ENCODE measurements at places on chromosomes 1 and 21. TPM values are rescaled to one million over a fixed set of nuclear protein-coding genes. Genes with fewer than 3 reads are reported as not detected.

Gene FMOD
- total RNA-seq: 0.32 TPM

Gene TGFB2
- total RNA-seq: 0.84 TPM

DNA sequence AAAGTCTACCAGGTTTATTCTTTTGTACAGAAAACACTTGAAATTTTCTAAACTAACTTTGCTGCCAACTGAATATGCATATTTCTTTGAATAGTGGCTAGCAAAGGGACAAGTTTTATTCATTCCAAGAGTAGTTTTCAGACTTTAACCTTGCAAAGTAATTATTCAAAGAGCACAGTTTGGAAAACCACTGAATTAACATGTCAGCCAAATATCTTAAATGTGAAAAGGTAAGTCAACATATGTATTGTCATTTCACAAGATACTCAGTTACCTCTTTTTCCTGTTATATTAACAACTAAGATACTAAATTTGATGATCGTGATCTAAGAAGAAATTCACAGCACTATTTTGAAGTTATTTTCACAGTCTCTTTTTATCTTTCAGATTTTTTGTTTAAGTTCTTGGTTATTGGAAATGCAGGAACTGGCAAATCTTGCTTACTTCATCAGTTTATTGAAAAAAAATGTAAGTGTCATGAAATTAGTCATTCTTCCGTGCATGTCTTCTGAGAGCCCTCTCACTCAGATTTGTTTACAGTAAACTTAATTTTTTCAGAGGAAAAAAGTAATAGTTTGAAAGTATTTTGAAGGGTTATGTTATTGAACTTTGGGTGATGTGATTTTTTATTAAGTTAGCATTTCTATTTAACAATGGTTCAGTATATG, 15.3 kb downstream of the RAB4A start:
- H3K4me3 ChIP-seq: no peak overlapping the region
- DNase-seq: no peak
- no peak overlapping the region for H3K27ac ChIP-seq
- no peaks in the 10 kb centered on the region for H3K27me3 ChIP-seq
- 0 out of 2 replicates have a peak, but pooled peaks cover 1% of the 10 kb centered on the region for H3K4me1 ChIP-seq

- H3K4me3 ChIP-seq: no peak overlapping the region
- DNase-seq: no peak
- H3K36me3 ChIP-seq: no peaks in the 10 kb centered on the region
- peaks cover 7% of the 10 kb centered on the region for H3K4me1 ChIP-seq
- H3K27ac ChIP-seq: no peak overlapping the region
Observed at GRCh38 chr1:64882574-64883255, 83.6 kb downstream of the JAK1 start.

Gene LENEP
- total RNA-seq: 1.3 TPM

DNA sequence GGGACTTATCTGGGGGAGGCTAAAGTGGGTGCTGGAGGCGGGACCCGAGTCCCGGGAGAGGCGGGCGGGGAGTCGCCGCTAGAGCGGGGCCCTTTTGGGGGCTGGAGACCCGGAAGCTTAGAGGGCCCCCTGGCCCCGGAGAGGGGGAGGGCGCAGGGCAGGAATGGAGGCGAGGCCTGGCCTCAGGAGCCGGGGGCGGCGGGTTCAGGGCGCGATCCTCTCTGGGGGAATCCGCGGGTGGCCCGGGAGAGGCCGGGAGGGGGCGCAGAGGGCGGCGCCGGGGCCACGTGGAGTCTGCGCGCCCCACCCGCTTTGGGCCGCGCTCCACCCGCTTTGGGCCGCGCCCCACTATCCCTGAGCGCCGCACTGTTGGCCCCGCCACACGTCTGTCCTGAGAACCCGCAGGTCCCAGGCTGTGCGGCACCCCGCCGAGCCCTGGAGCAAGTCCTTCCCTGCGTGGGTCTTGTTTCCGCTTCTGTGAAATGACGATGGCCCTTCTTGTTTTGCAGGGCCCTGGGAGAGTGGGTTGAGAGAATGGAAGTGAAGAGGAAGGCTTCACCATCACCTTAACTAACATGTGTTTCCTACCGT, 84.4 kb downstream of the NKAIN1 start:
- H3K27ac ChIP-seq: peak overlapping the region; percentile 60
- DNase-seq: peak; percentile 90
- no peaks in the 10 kb centered on the region for H3K36me3 ChIP-seq
- H3K4me3 ChIP-seq: peak overlapping the region; percentile 49
- H3K27me3 ChIP-seq: no peaks in the 10 kb centered on the region

DNA sequence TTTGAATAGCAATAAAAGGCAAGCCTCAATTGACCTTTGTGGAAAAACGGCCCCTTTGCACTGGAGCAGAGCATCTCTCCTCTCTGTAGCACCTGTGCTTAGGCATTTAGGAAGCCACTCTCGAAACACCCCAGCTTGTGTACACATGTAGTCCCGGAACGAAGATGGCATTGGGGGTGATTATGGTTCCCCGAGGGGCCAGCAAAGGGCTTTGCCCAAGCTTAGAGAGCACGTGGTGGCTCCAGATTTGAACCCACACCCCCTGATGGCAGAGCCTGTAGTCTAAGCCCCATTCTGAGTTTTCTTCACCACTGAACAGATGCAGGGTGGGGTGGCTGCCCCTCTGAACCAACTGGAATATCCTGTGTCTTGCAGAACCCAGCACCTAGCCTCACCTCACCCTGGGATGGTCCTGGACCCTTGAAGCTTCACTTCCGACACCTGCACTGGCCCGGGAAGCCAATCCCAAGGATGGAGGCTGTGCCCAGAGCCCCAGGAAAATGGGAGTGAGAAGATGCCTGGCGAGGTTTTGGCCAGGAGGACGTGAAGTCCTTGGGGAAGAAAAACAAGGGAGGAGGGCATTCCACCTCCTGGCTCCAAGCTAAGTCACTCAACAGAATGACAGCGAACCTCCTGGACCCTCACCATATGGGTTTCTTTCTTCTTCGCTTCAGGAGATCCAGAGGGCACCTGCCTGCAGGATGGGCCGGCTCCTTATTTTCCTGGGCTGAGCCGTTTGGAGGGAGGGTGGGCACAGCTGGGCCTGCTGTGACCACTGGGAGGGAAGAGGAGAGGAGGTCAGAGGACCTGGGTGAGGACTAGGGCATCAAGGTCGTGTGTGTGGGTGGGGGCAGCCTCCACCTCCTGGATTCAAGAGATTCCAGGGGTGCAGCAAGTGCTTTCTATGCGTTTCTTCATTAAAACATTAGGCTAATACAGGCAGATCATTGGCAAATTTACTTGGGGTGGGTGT, 37.7 kb downstream of the IGFN1 start:
- H3K4me1 ChIP-seq: no peaks in the 10 kb centered on the region
- DNase-seq: no peak
- no peak overlapping the region for H3K4me3 ChIP-seq
- H3K27ac ChIP-seq: no peak overlapping the region
- H3K36me3 ChIP-seq: no peaks in the 10 kb centered on the region
- H3K27me3 ChIP-seq: no peaks in the 10 kb centered on the region

Gene RCSD1
- total RNA-seq: 0.69 TPM

DNA sequence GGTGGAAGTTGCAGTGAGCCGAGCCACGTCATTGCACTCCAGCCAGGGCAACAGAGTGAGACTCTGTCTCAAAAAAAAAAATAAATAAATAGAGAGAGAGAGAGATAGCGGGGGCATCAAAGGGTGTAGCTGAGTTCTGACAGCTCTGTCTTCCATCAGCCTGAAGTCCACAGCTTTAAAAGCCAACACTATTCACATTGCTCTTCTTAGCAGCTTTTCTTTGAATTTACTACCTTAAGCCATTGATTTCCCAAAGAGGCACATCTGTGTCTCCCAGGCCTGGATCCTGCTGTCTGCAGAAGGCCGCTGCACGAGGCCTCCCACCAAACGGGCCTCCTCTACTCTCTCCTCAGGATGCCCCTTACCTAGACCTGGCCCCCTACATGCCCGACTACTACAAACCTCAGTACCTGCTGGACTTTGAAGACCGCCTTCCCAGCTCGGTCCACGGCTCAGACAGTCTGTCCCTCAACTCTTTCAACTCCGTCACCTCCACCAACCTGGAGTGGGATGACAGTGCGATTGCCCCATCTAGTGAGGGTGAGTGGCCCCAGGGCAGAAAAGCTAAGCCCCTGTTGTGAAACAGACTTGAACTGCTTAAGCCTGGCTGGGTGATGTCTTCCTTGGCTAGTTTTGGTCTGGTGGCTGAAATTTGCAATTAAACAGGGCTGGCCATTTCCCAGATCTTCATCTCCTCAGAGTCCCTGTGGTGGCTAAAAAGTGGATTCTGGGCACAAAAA, 16.5 kb upstream of the SLC25A34 start:
- no peaks in the 10 kb centered on the region for H3K27me3 ChIP-seq
- no peak overlapping the region for H3K4me3 ChIP-seq
- H3K27ac ChIP-seq: no peak overlapping the region
- H3K4me1 ChIP-seq: no peaks in the 10 kb centered on the region
- peaks cover 12% of the 10 kb centered on the region for H3K36me3 ChIP-seq
- no peak for DNase-seq

DNA sequence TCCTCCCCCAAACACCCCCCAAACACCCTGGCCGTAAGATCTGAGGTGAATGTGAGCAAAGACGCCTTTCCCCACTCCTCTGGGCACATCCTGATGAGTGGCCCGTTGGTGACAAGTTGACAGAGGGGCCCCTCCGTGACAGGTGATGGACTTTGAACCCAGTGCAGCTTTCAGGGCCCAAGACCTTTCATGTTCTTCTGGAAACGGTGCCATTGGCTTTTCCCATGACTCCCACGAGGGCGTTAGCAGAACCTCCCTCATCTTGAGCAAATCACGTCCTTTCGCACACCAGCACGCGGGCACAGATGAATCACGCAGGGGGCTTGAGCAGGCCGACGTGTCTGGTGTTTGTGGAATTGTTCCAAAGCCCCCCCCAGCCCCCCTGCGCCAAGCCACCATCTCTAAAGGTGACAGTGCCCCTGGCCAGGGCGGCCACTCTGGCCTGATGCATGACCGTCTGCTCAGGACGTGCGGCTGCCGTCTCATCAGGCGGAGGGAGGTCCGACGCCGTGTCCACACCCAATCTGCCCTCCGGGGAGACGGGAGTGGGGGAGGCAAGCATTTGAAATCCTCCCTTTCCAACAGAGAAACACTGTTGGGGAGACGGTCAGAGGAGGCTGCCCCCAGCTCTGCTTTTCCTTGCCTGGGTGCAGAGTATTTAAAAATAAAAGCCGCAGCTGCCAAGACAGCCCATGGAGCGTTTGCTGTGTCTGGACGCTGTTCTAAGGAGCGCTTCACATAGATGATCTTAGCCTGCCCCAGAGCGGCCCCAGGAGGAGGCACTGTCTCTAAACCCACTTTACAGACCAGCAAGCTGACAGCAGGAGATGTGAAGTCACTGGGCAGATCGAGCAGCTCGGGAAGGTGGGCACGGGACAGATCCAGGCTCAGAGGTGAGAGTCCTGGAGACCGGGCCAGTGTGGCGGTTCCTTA, 98.3 kb upstream of the ARHGEF16 start:
- no peak overlapping the region for H3K27ac ChIP-seq
- no peaks in the 10 kb centered on the region for H3K36me3 ChIP-seq
- H3K4me1 ChIP-seq: peaks cover 20% of the 10 kb centered on the region
- no peaks in the 10 kb centered on the region for H3K27me3 ChIP-seq
- DNase-seq: no peak

- no peak overlapping the region for H3K4me3 ChIP-seq
- H3K36me3 ChIP-seq: no peaks in the 10 kb centered on the region
- no peaks in the 10 kb centered on the region for H3K27me3 ChIP-seq
- no peaks in the 10 kb centered on the region for H3K4me1 ChIP-seq
- DNase-seq: no peak
- H3K27ac ChIP-seq: no peak overlapping the region
Observed at GRCh38 chr1:92768296-92768695, 16.6 kb downstream of the EVI5 start.

DNA sequence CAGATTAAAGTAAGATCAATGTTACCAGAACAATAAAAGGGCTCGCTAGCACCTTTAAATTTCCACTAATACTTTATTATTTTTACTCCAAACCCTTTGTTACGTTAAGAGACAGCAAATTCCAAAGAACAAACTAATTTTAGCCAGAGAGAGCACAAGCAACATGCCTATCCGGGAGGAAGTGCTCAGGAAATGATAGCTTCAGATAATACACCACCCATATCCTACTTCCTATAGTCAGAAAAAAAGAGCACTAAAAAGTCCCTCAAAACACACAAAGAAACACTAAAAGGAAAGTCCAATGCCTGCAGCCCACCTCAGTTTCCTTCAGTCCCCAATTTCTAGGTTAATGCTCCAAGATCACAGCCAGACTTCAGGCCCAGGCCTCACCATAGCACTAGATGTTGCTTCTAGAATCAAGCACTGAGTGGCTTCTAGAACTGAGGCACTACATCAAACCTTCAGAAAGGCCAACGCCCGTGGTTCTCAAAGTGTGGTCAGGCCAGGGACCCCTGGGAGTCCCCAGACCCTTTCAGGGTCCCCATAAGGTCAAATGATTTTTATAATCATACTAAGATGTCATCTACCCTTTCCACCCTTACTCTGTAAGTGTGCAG, 142.6 kb downstream of the PSMG1 start:
- H3K4me1 ChIP-seq: peaks cover 3% of the 10 kb centered on the region
- no peaks in the 10 kb centered on the region for H3K27me3 ChIP-seq
- H3K27ac ChIP-seq: no peak overlapping the region
- DNase-seq: no peak
- H3K4me3 ChIP-seq: no peak overlapping the region

DNA sequence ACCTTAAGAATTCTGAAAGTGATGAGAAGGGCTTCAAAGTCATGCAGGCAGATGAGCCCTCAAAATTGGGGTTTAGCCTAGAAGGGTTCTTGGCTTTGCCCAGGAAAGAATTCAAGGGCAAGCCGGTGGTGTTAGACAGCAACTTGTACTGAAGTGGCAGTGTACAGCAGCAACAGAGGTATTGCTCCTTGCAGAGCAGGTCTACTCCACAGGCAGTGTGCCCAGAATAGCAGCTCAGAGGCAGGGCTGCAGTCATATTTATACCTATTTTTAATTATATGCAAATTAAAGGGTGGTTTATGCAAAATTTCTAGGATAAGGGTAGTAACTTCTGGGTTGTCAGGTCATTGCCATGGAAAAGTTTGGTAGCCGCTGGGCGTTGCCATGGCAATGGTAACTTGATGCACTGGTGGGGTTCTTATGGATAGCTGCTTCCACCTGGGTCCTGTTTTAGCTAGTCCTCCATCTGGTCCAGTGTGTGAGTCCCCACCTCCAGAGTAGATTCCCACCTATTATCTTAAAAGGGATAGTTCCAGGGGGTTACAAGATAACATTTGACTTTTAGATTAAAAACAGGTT, 57.9 kb upstream of the CR2 start:
- no peak for DNase-seq
- H3K36me3 ChIP-seq: no peaks in the 10 kb centered on the region
- H3K4me3 ChIP-seq: no peak overlapping the region
- no peaks in the 10 kb centered on the region for H3K27me3 ChIP-seq

GRCh38 chr1:70061231-70061630, 144.1 kb downstream of the LRRC40 start:
- no peak overlapping the region for H3K4me3 ChIP-seq
- DNase-seq: no peak
- no peaks in the 10 kb centered on the region for H3K27me3 ChIP-seq
- no peak overlapping the region for H3K27ac ChIP-seq
